NCI-H1417 (cell line): ENCODE measurements at places on chromosomes 1 and 21.

GRCh38 chr1:74766579-74766978 is 33.6 kb downstream of the TYW3 start:
- no peak for DNase-seq

DNA sequence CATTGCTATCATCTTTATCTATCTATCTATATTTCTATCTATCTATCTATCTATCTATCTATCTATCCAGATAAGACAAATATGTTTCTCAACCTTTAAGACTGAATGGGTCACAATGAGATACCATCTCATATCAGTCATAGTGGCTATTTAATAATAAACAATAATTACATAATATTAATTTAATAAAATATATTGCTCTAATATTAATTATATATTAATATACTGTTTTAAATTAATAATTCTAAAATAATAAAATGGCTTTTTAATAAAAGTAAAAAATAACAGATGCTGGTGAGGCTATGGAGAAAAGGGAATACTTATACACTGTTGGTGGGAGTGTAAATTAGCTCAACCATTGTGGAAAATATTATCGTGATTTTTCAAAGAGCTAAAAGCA is 13.0 kb upstream of the PLPPR4 start:
- no peak for DNase-seq

DNA sequence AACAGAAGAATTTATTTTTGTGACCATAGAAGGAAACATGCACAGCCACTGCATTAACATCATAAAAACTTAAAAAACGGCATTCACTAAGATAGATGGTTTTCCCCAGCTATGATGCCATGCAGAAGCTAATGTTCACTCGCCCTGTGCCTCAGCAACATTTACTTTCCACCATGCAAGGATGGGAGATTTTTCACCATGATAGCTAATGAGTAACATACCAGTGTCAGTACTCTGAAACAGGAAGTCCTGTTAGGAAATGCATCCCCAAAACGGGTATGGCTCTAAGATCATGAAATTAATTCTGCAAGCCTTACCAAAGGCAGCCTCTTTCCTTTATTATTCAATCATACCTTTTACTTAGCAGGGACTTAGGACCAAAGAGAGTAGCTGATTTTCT is 17.5 kb upstream of the VAMP3 start:
- no peak for DNase-seq

GRCh38 chr1:201578008-201578888 is 39.3 kb downstream of the NAV1 start:
- DNase-seq = no peak

GRCh38 chr21:14817311-14817710 is 247.5 kb downstream of the NRIP1 start:
- DNase-seq = peak; percentile 87

GRCh38 chr1:55334160-55334559 is 119.0 kb upstream of the USP24 start:
- no peak for DNase-seq

DNA sequence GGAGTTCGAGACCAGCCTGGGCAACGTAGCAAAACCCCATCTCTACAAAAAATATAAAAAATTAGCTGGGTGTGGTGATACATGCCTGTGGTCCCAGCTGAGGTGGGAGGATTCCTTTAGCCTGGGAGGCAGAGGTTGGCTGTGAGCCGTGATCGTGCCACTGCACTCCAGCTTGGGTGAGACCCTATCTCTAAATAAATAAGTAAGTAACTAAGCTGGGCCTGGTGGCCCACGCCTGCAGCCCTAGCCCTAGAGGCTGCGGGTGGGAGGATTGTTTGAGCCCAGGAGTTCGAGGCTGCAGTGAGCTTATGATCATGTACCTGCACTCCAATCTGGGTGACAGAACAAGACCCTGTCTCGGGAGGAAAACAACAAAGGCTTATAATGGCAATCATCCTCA is 4.6 kb downstream of the CLIC4 start:
- DNase-seq = no peak

DNA sequence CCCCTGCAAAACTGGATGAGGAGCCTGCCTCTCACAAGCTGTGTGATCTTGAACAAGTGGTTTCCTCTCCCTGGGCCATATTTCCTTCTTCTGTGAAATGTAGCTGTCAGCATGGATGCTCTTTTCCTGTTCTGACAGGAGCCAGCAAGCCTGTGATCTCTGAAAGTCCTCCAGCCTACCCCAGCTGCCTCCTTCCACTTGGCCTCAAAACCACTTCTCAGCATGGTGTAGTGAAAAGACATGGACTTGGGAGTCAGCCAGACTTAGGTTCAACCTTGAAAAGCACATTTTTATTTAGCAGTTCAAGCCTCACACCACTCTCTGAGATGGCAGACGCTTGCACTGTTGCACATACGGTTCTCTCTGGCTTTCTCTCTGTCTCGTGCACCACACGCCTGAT is 292.9 kb upstream of the DUSP10 start:
- DNase-seq = no peak
